Activated T-cell treated with anti-CD3 and anti-CD28 coated beads for 24 hours (primary cell): ENCODE measurements at places on chromosomes 1 and 21.
A peak's percentile ranks its signal among the peaks of the same experiment; 100 is the strongest.

DNA sequence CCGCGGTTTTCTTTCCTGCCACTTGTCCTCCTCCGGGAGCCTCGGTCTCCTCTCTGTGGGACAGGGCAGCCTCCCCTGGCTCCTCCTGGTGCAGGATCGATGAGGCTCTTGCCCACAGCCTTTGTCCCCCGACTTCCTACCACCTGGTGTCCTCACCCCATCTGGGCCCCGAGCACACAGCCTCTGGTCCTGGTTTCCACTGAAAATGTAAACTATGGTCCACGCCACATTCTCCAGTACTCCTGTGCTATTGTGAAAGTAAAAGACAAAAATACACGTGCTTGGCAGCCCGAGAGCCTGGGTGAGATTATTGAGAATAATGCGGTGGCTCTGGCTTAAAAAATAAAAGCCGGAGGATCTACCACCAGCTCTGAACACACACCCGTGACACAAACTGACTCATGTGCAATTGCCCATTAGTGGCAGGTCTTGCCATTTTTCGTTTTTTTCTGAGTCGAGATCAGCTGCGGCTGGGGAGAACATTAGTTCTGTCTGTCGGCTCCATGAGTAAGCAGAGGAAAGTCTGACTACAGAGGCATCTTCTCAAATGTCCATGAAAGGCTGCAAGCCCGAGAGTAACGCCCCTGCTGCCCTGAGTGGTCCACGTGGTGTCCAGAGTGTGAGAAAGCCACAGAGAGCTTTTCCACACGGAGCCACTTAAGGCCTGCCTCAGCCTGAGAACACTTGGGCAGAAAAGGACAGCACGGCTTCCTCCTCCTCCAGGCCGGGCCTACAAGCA lies 5.7 kb upstream of the COL6A2 start:
- no peak for DNase-seq

GRCh38 chr1:109547463-109548320 lies 723 bp upstream of the GNAI3 start:
- DNase-seq, result no peak

DNA sequence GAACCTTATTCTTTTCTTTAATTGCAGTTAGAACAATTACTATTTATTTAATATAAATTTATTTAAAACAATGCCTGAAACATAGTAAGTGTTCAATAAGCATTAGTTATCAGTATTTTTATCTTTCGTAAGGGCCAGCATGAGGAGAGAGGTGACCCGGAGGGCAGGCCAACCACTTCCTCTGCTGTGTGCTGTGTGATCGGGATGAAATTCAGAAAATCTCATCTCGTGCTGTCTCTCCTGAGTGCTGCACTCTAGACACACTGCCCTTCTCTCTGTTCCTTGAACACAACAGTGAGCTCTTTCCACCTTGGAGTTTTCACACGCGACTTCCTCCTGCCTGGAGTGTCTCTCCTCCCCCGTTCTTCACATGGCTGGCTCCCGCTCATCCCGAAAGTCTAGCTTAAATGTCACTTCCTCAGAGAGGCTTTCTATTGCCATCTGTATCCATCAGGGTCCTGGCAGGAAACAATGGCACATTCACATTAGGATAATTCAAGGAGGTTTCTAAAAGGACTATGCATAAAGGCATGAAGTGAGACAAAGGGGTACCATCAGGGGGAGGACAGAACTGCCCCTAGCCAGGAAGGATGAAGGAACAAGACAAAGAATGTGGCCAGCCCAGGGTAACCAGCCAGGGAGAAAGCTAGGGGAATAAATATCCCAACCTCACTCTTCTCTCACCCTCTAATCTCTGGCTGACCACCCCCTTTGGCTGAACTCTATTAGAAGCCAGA lies 142.6 kb upstream of the GJB5 start:
- no peak for DNase-seq

- no peak for DNase-seq
Observed at GRCh38 chr1:207486198-207486597, 9.8 kb upstream of the CR1 start.

- no peak for DNase-seq
Observed at GRCh38 chr1:177632923-177633615, 336.8 kb downstream of the SEC16B start.

DNA sequence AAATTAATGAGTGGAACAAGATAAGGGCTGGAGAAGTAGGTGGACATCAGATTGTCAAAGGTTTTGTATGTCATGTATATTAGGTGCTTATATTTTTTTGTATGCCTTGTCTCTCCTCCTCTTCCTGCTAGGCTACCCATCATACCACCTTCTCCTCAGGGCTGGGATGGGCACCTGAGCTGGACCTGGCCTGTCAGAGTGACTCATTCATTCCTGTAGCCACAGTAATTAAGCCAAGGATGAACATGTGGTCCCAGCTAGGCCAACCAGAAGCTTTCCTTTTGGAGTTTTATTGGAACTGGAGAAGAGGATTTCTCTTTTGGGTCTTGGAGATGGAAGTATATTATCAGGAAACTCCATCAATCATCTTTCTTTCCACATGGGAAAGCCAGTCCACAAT lies 21.2 kb downstream of the PTGS2 start:
- DNase-seq, result no peak

DNA sequence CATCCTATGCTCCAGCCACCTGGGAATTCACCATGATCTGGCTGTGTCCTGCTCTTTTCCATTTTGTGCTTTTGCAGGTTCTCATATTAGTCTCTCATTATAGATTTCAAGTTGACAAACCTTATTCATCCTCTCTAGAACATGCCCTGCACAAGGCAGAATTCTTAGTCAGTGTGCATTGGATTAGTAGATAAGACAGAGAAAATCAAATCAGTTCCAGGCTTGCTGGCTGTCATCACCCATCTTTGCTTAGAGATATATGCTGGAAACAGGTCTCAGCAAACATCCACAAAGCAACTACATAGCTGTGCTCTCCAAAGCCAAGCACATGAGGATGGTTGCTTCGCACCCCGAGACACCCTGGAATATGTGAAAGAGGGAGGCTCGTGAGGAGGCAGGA lies 24.8 kb downstream of the TSPAN2 start:
- DNase-seq, result no peak

DNA sequence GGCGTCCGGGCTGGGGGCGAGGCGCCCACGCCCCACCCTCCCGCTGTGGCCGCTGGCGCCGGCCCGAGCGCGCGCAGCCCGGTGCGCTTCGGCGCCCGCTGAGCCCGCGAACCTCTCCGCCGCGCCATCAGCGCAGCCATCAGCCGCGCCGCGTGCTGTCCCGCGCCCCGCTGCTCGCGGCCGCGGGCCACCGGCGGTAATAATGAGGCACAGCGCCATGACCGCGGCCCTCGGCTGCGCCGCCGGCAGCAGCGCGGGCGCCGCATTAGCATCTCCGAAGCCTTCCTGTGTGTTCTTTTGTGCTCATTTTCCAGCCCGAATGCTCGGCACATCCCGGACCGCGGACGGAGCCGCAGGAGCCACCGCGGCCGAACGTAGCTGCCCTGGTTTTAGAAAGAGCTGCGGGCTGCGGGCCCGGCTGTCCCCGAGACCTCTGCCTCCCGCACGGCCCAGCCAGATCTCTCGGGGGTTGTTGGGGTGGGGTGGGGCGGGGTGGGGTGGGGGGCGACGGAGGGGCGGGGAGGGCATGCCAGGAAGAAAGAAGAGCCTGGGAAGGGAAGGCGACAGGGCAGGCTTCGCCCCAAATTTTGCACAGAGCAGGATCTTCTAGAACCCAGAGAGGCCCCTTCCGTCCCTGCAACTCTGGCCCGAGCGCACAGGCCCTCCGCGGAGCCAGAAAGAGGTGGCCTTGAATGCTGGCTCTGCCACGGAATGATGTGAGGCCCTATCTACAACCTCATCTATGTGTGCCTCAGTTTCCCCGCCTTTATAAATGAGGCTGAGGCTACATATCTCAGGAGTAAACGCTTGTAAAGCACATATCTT lies 55.3 kb downstream of the RRAGC start:
- DNase-seq, result no peak

DNA sequence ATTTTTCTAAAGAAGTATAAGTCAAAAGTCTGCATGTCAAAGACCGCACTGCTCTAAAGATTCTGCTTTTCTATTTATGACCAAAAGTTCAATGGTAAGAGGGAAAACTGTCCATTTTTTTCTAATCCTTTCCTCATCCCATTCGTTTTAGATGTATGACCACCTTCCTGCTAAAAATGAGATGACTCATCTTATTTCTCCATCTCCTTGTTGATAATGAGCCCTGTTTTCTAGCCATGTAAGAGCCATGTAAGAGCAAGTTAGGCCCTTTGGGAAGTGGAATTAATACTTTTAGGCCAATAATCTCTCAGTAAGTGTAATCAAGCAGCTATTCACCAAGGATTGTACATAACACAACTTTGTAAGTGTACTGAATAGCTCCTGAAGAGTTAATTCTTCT lies 475.6 kb upstream of the B3GALT2 start:
- DNase-seq, result no peak

GRCh38 chr1:204760350-204760749 lies 74.8 kb upstream of the LRRN2 start:
- no peak for DNase-seq

DNA sequence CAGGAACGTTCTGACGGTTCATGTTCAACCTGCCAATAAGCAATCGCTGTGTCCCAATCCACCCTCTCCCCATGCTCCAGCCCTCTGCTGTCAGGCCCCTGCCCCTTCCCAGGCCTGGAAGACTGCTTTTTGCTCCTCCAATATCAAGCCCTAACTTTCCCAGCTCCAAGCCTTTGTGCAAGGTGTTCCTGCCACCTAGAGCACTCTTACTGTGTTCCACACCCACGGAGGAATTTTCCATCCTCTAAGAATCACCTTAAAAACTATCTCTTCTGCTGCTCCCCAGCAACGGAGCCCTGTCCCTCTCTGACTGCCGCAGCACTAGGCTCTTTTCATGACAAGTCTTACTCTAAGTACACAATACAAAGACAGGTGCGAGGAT lies 657.9 kb downstream of the AJAP1 start:
- no peak for DNase-seq

GRCh38 chr1:166272851-166273250 lies 106.0 kb upstream of the FAM78B start:
- no peak for DNase-seq

- no peak for DNase-seq
Observed at GRCh38 chr1:199490769-199491527, 536.6 kb upstream of the NR5A2 start.

GRCh38 chr1:83857103-83857502 lies 141.8 kb downstream of the TTLL7 start:
- DNase-seq, result no peak

- no peak for DNase-seq
Observed at GRCh38 chr1:43786201-43786958, 79.0 kb downstream of the ST3GAL3 start.

DNA sequence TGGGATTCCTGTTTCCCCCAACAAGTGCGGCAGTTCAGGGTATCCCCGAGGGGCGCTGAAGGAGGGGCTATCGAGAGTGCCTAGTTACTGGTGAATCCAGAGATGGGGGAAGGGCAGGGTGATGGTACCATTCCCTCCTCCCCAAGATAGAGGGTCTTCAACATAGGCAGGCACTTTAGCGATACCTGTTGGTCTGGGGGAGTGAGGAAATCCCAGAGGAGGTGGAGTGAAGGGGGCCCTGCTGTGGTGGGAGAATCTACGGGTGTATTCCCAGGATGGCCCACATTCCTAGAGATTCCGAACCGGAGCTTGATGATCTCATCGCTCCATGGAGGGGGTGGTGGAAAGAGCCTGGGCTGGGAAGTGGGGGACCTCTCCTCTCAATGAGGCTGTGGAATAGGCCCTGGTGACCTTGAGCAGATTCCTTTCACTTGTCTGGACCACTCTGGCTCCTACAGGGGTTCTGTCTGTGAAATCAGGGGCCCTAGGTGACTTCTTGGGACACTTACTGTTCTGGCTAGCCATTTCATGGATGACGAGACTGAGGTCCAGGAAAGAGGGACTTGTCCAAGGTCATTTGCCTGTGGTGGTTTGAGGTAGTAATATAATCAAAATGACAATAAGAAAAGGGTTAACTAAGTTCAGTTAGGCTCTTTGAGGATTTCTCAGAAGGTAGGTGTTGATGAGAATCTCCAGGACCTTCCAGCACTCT lies 52.7 kb upstream of the SYNC start:
- DNase-seq, result no peak

DNA sequence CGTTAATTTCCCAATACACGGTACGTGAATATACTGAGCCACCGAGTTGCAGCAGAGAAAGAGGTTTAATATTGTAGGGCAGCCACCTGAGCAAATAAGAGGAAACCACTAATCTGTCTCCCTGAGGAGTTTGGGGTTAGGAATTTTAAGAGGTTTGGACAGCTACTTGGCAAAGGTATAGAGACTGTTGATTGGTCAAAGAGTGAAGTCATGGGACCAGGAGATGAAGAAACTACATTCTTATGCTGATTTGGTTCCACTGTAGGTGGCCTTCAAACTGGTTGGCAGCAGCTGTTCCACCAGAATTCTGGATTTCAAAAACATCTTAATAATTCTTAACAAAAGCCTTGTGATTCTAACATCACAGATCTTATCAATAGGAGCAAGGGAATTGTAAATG lies 485.4 kb upstream of the PRMT6 start:
- DNase-seq, result no peak

DNA sequence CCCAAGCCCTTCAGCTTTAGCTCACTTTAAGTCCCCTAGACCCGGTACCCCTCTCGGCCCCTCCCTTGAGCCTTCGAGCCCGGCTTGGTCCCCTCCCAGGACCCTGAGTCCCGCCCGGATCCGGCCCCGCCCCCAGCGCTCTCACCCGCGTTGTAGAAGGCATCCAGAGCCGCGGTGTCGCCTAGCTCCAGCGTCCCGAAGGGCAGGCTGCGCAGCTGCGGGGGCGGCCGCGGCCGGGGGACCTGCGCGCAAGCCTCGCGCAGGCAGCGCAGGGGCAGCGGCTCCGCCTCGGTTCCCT lies 699 bp downstream of the MAP3K6 start:
- peak; percentile 69 for DNase-seq

DNA sequence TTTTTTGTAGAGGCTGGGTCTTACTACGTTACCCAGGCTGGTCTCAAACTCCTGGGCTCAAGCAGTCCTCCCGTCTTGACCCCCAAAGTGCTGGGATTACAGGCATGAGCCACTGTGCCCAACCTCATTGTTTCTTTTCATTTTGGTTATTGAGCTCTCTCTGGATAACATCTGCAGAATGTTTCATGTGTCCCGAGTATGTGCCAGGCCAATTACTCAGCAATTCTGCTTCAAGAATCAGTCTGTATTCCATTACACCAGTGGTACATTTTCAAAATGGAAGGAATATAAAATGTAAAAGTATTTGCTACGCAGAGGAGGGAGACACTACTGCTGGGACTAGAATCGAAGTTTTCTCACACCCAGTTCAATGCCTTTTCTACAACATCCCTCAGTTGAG lies 1.7 kb upstream of the ELOA start:
- no peak for DNase-seq

DNA sequence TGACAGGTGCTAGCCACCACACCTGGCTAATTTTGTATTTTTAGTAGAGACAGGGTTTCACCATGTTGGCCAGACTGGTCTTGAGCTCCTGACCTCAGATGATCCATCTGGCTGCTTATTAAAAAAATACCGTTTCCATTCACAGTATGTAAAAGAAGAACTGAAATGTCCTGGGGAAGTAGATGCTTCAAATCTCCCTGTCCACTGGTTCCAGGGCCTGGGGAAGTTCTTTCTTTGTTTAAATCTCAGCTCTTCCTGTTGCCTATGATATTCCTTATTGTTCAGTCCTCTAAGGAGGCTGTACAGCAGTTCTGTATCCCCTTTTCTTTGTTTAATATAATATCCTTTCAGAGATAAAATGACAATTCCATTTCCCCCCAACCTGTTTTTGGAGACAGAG lies 47.4 kb downstream of the ZMYM1 start:
- DNase-seq, result no peak

- DNase-seq, result peak; percentile 11
Observed at GRCh38 chr1:23657659-23658275, 33.8 kb upstream of the RPL11 start.
